ENCODE measurements at places on chromosomes 16 and 17.

DNA sequence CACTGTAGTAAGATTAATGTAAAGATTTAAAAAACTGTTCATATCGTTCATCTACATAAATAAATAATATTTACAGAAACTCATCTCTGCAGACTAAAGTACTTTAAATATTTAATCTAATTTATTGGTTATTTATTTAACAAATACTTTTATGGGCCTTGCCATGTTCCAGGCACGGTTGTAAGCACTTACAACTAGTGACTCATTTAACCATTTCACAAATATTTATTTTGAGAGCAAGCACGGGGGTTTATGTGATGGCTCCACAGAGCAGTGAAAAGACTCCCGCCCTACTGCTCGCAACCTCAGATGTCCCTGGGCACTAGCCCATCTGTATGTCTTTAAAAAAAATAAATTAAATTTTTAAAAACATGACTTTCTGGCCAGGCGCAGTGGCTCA lies 575.9 kb downstream of the WWOX start:
- no peak for DNase-seq

GRCh38 chr16:72530434-72530833 lies 358.5 kb upstream of the PMFBP1 start:
- DNase-seq = no peak

- DNase-seq = no peak
These were observed 154.8 kb upstream of the TOM1L1 start for GRCh38 chr17:54745862-54746261.

- no peak for DNase-seq
These were observed 475.6 kb downstream of the CDH13 start for GRCh38 chr16:83102336-83102735.

DNA sequence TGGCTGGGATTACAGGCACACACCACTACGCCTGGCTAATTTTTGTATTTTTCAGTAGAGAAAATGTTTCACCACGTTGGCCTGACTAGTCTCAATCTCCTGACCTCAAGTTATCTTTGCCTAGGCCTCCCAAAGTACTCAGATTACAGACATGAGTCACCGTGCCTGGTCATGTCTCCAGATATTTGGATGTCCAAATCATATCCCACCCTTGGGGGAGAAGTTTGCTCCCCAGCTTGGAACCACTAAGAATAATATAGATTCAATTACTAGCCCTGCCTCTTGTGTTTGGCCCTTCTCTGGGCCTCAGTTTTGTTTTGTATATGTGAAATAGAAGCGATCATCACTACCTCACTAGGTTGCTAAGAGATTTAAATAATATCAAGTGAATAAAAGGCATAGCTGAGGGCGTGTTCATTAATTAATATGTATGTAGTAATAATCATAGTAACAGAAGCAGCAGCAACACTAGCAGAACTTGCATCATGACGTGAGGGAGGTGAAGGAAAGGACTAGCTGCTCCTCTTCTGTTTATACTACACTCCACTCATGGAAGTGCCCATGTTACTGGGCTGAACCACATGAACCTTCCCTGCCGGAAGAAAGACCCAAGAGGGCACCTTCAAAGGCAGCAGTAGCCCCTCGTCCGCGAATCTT lies 253.6 kb upstream of the XYLT1 start:
- no peak for DNase-seq

DNA sequence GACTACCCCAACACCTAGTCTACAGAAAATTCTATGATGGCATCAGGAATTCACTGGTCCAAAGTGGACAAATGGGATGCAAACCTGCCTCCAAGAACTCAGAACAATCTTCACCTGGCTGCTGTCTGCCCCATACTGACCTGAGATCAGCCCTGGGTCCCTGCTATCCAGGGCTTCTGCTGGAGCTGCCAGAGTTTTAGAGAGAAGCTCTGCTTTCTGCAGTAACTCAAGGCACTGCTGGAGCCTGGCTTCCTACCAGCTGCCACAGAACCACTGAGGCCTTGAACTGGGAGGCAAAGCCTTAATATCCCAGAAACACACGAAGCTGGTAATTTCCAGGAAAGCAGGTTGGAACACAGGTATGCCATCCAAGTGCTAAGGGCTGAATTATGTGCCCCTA lies 7.5 kb downstream of the TMEM170A start:
- no peak for DNase-seq

GRCh38 chr16:65959983-65960382 lies 406.5 kb upstream of the CDH5 start:
- DNase-seq = peak; percentile 6

- peak; percentile 22 for DNase-seq
These were observed 4.3 kb upstream of the NUPR1 start for GRCh38 chr16:28543072-28543471.

DNA sequence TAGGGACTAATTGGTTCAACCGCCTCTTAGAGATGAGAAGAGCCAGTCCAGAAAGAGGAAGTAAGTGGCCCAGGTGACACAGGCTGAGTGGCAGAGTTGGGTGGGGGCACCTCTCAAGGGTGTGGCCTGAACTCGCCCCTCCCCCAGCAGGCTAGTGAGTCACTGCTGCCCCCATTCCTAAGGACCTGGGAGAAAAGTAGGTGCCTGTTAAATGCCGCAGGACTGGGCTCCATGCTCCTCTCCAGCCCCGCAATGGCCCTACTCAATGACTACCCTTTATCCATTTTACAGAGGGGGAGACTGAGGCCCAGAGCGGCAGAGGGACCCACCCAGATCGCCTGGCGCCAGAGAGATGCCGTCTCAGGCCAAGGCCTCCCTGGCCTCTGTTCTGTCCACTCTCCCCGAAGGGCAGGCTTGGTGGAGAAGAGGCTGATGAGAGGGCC lies 8.1 kb downstream of the TMEM235 start:
- DNase-seq = no peak

- DNase-seq = no peak
These were observed 310.1 kb downstream of the CA10 start for GRCh38 chr17:51848451-51848850.

DNA sequence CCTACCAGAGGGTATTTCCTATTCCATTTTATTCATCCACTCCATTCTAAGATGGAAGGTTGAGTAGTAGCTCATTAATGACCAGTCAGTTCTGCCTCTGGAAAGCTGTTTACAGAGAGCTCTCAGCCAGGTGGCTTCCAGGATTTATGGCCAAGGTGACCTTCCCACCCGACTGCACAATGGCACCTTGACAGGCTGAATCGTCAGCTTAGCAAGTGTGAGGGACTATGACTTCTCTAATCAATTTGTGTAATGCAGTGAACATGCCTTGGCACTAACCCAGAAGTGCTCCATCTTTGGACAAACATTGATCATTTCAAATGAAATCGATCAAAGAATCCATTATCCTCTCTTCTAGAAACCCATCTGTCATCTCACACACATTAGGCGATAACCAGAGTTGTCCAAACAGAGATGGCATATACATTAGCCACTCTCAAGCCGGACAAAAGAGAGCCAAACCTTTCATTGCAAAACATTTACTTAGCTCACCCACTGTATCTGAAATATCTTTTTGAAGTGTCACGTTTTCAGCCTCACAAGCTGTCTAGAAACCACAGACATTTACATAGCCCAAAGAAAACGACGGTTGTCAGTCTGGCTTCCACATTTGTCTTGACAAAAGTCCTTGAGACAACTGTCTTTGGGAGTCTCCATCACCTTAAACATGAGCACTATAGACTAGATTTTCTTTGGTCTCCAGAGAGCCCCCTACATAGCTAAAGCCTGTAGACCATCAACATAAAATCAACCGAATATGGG lies 35.6 kb downstream of the CLEC3A start:
- no peak for DNase-seq

- DNase-seq = no peak
These were observed 33.1 kb downstream of the ABR start for GRCh38 chr17:1146561-1147265.

DNA sequence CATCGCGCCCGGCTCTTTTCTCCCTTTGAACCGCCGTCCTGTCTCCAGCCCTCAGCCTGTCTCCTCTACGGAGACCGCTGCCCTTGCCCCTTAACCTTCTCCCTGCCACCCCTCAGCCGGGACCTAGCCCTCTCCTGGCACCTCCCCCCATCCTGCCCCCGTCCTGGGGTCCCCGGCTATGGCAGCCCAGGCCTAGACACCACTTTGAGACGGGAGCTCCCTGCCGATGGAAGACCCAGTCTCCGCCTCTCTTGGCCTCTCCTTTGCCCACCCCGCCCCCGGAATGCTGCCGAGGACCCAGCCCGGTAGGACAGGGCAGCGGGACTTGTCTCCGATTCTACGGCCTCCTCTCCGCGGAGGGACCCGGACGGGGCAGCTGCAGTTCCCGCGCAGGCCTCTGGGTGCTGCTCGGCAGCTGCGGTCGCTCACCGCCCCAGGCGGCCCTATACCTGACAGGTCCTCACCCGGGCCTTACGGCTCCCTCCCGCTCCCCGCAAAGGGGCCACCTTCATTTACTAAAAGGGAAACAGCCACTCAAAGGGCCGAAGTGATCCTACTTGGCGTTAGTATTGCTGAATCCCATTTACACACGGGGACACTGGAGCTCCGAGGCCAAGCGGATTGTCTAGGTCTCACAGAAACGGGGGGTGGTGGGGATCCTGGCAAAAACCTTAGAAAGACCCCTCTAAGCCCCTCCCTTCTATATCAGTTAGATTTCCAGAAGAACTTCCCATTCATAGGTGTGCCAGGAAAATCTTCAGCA lies 32.6 kb upstream of the TAC4 start:
- DNase-seq = peak; percentile 79

GRCh38 chr16:30409125-30410060 lies 2.0 kb downstream of the ZNF771 start:
- DNase-seq = peak; percentile 96

DNA sequence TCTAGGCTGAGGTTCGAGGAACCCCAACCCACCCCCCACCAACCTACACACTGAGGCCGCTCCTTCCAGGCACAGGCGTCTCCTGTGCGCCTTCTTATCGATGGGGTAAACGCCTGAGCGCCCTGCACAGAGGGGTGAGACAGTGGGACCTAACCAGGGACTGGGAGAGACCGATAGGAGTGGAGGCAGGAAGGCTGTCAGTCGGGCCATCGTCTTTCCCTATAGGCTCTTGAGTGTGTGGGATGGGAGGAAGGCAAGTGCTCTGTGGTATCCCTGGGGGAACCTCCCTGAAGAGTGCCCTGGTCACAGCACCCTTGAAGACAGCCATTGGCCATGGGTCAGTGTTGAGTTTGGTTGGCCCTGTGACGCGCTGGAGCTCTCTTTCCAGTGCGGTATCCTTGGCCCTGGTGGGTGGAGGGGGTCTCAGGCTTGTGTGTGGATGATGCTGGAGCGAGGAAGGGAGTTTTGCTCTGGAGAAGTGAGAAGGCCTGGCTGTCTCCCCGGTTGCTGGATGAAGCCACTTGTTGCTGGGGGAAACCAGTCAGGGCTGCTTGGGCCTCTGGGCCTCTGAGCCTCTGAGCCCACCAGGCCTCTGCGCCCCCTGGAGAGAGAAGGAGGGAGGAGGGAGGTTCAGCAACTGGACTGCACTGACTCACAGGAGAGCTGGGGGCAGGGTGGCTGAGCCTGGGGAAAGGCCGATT lies 1.7 kb downstream of the GPRC5C start:
- peak; percentile 37 for DNase-seq

- DNase-seq = no peak
These were observed 8.5 kb downstream of the FNDC8 start for GRCh38 chr17:35129973-35130351.

GRCh38 chr17:75001915-75002843 lies 10.3 kb upstream of the MRPL58 start:
- no peak for DNase-seq

DNA sequence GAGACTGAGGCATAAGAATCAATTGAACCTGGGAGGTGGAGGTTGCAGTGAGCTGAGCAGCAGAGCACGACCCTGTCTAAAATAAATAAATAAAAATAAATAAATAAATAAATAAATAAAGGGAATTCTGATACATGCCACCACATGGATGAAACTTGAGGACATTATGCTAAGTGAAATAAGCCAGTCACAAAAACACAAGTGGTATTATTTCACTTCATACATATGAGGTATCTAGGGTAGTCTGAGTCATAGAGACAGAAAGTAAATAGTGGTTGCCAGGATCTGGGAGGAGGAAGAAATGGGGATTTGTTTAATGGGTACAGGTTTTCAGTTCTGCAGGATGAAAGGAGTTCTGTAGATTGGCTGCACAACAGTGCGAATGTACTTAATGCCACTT lies 16.3 kb downstream of the PIPOX start:
- no peak for DNase-seq

DNA sequence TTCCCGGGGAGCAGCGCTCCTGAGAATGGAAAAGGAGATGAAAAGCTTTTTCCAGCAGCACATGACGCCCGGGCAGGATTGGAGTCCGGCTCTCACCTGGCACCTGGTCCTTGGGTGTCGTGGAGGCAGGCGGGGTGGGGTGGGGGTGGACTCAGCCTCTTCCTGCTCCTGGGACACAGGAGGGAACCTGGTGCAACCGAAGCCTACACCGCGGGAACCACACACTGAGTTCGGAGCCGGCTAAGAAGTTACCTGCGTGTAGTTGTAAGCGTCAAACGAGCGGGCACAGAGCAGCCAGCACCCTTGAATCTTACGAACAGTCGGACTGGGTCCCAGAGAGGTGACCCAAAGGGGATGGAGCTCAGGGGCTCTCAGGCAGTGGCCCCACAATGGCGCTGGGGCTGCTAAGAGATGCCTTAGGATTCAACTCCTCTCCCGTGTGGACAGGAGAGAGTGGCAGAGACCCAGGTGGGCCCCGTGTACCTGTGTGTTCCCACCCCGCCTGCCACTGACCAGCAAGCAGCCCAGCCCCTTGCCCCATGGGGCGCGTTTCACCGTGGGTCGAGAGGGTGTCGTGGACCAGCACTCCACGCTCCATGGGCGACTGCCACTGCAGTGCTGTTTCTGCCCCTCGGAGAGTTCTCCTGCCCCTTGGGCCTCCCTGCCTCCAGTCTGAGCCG lies 105.8 kb upstream of the METRNL start:
- no peak for DNase-seq

DNA sequence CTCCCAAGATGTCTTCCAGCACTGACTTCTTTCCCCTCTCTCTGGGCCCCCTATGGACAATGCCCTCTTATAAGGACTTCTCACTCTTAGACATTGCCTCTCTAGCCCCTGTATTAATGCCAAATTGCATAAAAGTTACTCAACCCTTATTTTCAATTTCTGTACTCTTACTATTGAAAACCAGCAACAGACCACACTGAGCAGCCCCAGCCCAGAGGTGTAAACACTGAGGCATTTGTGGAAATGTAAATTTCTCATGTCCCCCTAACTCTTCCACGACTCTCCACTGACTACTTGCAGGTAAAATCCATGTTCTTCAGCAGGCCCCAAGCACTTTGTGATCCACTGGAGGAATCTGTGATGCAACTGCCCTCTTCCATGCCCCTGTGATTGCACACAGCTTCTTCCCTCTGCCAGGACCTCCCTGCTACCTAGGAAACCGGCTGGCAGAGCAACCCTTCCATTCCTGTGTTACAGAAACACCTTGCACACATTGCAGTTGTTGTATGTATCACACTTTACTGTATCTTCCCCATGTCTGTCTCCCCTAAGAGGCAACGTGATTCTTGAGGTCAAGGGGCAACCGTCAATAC lies 4.4 kb downstream of the N4BP1 start:
- no peak for DNase-seq

- DNase-seq = no peak
These were observed 39.0 kb downstream of the ADCY9 start for GRCh38 chr16:4077174-4077649.
